T-helper 1 cell (primary cell): ENCODE measurements at places on chromosomes 3 and 15.

DNA sequence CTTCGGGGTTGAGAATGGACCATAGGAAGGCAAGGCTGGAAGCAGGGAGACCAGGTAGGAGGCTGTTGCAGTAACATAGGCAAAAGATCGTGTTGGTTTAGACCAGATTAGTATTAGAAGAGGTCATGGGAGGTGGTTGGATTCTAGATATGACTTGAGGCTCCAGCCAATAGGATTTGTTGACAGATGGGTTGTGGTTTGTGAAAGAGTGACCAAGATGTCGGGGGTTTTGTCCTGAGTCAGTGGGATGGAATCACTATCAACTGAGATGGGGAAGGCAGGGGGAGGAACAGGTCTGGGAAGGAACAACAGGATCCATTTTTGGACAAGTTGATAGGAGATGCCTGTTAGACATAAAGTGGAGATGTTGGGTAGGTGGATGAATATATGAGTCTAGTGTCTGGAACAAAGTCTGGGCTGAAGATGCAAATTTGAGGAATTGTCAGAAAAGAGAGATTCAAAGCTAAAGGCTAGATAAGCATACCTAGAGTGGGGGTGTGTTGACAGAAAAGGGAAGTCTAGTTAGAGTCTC, 95.5 kb upstream of the NPHP3 start:
- DNase-seq: no peak

DNA sequence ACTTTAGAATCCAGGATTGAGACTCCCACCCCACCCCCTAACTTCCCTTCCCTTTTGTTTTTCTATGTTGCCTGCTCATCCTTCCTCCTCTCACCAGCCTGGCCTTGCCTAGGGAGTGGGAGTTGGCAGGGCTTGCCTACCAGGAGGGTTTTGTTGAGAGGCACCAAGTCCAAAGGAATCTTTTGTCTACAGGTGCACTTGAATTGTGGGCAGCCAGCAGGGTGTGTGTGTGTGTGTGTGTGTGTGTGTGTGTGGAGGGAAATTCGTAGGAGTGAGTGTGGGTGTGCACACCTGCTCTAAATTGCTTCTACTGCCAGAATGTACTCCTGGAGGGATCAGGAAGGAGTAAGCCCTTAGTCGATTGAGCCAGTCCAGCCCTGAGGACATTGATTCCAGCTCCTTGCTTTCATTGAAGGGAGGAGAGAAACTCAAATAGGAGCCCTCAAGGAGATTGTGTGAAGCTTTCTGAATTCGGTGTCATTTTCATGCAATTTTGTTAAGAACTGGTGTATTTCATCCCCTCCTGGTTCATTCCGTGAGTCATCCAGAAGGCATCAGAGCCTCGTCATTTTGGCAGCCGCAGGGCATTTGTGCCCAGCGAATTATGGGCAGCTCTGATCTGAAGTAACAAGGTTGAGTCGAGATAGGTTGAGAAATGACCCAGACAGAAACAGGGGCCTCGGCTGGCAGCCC, 112.1 kb downstream of the SLCO3A1 start:
- DNase-seq: no peak

DNA sequence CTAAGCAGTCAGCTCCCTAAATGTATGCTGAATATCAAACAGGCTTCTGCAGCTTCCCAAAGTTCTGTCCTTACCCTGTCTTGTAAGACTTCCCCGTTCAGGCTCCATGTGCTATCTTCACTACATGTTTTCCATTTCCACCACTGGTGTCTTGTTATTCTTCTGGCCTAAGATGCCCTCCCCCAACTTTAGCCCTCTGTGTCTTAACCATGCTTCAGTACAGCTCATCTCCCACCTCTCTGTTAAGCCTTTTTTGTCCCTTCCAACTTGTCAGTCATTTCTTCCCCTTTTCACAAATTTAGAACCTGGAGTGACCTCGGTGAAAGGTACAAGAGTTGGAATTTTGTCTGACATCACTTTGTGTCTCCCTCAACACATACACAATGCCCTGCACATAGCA, 151.7 kb upstream of the TBL1XR1 start:
- DNase-seq: no peak

DNA sequence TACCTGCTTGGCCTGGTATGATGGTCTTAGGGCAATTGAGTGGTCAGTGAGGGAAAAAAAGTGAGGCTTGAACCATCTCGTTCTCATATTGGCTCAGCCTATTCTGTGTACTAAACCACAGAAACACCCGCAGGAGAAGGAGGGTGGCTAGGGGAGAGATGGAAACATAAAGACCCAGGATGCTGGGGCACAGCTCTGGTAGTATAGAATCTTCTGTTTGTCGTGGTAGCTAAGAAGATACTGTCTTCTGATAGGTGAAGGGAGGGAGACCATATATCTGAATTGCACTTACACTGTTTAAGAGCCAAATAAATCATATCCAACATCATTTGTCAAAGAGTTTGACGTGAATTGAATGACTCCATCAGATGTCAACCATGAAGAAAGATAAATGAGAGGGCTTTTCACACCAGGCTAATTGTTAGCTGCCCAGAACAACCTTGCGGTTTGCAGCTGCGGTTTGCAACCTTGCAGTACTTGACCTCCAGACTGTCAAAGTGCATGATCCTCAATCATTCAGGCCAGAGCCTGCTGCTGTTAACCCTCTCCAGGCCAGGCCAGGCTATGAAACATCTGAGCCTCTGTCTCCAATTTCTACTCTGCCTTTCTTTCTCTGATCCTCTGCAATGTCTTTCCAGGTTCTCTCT, 40.9 kb upstream of the PIK3R4 start:
- no peak for DNase-seq

DNA sequence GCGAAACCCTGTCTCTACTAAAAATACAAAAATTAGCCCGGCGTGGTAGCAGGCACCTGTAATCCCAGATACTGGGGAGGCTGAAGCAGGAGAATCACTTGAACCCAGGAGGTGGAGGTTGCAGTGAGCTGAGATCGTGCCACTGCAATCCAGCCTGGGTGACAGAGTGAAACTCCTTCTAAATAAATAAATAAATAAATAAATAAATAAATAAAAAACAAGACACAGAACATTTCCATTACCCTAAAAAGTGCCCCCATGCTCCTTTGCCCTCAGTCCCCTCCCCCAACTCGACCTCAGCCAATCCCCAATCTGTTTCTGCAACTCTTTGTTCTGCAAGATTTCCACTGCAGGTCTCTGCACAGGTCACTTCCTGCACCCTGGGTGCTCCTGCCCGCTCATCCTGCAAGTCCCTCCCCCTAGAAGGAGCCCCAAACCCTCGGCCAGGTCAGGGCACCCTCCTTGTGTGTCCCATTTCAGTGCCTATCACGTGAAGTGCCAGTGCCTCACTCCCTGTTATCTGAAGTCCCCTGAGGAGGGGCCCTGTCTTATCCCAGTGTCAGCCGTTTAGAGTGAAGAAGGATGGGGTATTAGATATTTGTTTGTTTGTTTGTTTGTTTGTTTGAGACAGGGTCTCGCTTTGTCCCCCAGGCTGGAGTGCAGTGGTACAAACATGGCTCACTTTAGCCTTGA, 1.1 kb downstream of the FAM240A start:
- DNase-seq: no peak

- no peak for DNase-seq
Measured at GRCh38 chr3:119413603-119414280, 49.7 kb downstream of the TMEM39A start.

GRCh38 chr3:56459719-56460118, 8.5 kb downstream of the ERC2 start:
- DNase-seq: no peak

GRCh38 chr3:107963581-107963980, 127.2 kb downstream of the CD47 start:
- no peak for DNase-seq

DNA sequence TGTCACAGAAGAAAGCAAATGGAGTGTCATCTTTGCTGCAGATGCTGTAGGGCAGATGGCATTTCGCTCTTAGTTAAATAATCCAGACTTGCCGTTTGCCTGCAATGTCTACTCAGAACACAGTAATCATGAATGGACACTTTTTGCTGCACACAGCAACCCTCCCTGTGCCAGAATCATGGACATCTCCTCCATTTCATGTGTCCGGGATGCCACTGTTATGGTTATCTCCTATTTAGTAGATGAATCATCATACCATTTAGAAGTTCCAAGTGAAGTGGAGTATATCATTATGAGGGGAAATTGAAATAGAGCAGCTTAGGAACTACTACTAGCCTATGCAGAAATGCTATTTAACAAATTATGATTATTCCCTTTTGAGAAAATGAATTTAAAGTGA, 118.5 kb downstream of the DUT start:
- no peak for DNase-seq

DNA sequence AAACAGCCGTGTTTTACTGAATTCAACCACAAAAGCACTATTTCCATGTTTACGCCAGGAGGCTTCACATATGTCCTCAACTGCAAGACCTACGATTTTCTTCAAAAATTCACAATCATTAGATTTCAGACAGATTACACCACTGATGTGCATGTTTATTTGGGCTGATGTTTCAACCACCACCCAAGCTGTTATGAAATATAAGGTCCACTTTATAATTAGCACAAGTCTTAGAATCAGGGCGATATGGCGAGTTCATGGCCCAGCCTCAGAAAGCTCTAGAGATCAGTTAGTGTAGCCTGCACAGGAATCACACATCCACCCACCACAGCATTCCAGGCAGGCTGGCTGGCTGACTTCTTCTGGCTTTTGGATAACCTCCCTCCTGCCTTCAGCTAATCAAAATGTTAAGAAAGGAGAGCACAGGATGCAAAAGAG, 15.4 kb downstream of the SH3BP5 start:
- no peak for DNase-seq

- DNase-seq: peak; percentile 41
Measured at GRCh38 chr15:80695911-80696661, 976 bp downstream of the ABHD17C start.

GRCh38 chr15:90059208-90059985, 42.9 kb downstream of the IDH2 start:
- DNase-seq: peak; percentile 49

- DNase-seq: no peak
Measured at GRCh38 chr3:197499427-197499826, 56.3 kb downstream of the BDH1 start.

DNA sequence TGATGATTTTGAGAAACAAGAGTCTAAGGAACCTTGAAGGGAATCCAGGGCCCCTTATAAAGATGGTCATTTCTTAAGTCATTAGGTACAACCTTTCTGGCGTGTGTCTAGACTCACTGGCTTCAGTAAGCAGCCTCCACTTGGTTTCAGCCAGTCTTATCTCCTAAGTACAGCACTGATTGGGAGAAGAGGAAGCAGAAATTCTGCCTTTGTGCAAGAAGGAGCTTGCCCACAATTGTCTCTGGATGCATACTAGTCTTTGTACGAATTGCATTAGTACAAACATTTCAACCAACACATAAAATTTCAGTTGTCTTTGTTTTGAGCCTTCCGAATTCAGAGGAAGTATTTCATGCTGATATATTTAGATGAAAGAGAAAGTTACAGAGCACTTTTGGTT, 139.4 kb downstream of the SLCO3A1 start:
- no peak for DNase-seq

DNA sequence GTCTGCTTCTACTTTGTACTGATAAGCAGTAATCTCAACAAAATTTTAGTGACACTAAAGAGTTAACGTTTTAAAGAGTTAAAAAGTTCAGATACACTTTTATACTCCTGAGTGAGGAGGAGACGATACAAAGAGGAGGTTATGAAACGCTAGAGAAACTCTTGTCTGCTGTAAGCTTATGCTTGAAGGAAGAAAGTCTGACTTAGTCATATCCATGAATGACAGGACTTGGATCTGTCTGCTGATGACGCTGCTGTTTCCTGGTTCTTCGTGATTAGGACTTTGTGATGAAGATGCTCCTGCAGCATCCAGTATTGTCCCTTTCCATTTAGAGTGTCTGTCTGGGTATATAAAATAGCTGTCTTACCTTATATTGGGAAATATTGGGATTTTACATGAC, 15.8 kb downstream of the TCF12 start:
- no peak for DNase-seq

GRCh38 chr3:186566772-186567071, 417 bp downstream of the TBCCD1 start:
- no peak for DNase-seq

DNA sequence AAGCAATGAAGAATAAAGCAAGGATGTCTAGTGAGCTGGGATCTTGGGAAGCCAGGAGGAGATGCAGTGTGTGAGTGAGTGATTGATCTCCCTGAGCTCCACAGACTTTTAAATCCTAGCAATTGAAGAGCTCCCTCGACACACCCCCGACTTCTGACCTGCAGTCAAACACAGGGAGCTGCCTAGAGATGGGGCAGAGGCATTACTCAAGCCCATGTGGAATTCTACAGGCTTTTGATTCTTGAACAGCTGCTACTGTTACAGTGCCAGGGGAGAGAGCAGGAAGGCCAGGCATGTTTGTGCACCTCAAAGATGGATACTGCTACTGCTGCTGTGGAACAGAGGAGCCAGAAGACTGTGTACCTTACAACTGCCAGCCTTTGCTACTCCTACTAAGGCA, 1403.1 kb upstream of the ALCAM start:
- no peak for DNase-seq

GRCh38 chr3:144645300-144645699, 673.7 kb downstream of the DIPK2A start:
- no peak for DNase-seq

- DNase-seq: no peak
Measured at GRCh38 chr3:125433611-125434041, 58.5 kb upstream of the ZNF148 start.

DNA sequence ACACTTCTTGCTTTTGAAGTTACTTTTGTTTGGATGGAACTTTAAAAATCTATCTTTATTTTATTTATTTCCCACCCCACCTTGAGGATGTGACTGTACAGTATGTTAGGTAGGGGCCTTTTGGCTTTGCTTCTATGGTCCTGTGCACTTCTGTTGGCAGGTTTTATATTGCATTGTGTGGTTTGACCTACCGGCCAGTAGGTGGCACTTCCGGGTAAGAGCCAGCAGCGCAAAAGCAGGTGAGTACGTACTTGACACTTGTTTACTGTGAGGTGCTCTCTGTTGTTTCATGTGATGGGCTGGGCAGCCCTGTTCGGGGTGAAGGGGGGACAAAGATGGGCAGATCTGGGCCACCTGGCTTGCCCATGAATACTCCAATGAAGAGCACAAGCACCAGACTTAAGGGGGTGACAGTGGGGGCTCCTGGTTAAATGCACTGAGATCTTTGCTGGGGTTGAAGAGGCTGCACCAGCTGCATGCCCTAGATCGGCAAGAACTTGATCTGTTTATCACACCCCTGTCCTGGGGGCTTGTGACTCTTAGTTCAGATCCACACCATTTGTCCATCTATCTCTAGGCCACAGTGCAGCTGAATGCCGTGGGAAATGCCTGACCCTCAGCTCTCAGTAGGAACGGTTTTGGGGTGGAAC, 131.6 kb downstream of the NLGN1 start:
- no peak for DNase-seq
